ENCODE measurements at places on chromosomes 4 and X.

DNA sequence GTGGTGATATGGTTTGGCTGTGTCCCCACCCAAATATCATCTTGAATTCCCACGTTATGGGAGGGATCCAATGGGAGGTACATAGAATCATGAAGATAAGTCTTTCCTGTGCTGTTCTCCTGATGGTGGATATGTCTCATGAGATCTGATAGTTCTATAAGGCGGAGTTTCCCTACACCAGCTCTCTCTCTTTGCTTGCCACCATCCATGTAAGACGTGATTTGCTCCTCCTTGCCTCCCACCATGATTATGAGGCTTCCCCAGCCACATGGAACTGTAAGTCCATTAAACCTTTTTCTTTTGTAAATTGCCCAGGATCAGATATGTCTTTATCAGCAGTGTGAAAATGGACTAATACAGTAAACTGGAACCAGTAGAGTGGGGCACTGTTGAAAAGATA is 39.5 kb downstream of the HSD17B13 start:
- no peak for DNase-seq

DNA sequence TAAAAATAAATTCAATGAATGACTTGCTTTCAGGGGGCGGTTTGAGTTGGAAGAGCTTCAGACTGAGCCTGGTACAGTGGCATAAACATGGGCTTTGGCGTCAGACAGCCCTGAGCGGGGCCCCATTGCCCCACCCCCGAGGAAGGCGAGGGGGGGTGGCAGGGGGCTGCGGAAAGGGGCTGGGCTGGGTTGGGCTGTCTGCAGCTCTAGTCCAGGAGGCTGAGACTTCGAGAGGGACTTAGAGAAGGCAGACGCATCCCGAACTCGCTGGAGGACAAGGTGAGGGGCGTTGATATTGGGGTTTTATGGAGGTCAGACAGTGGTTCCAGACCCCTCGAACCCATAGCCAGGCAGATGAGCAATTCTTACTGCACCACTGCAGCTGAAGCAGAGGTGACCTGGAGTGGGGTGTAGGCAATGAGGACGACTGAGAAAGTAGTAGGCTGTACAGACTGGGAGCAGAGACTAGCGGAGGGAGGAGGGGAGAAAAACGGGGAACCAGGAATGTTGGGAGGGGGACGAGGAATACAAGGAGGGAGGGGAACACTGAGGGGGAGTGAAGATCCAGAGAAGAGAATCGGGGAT is at the start of gene MAGED2:
MAGED2 (plus strand) TSS at position 222 of the 585 bp plus-strand sequence. CDS start 1,587 bp downstream, outside the sequence.
- DNase-seq: no peak

DNA sequence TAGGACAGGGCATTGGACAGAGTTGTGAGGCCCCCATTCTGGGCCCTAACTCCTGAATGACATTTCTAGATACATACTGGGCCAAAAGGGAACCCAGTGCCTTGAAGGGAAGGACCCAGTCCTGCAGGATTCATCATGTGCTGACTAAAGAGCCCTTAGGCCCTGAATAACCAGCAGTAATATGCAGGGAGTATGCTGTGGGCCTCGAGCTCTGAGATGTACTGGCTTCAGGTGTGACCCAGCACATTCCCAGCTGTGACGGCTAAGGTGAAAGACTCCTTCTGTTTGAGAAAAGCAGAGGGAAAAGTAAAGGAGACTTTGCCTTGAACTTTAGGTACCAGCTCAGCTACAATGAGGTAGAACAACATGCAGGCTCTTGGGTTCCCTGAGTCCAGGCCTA is 138.2 kb upstream of the HUWE1 start:
- no peak for DNase-seq

DNA sequence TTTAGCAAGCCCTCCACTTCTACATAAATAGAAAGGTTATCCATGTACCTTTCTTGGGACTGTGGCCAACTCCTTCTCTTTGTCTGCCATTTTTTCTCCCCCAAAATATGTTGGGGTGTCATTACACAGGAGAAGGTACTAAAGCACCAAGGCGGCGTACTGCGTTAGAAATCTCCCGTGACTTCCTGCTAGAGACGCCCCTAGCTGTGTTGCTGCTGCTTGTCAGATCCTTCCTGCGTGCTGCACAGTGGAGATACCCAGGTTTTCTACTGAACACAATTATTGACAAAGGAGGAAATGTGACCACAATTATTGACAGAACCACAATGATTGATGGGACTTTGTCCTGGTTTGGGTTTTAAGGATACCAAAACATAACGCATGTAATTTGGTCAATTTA is 97.7 kb downstream of the EFHC2 start:
- DNase-seq: no peak

GRCh38 chr4:139458999-139459398 is 5.1 kb downstream of the RAB33B start:
- no peak for DNase-seq

- DNase-seq: no peak
Observed at GRCh38 chrX:153965406-153965805, 6.2 kb downstream of the HCFC1 start.

- no peak for DNase-seq
Observed at GRCh38 chr4:48222491-48222890, 47.1 kb downstream of the TEC start.

DNA sequence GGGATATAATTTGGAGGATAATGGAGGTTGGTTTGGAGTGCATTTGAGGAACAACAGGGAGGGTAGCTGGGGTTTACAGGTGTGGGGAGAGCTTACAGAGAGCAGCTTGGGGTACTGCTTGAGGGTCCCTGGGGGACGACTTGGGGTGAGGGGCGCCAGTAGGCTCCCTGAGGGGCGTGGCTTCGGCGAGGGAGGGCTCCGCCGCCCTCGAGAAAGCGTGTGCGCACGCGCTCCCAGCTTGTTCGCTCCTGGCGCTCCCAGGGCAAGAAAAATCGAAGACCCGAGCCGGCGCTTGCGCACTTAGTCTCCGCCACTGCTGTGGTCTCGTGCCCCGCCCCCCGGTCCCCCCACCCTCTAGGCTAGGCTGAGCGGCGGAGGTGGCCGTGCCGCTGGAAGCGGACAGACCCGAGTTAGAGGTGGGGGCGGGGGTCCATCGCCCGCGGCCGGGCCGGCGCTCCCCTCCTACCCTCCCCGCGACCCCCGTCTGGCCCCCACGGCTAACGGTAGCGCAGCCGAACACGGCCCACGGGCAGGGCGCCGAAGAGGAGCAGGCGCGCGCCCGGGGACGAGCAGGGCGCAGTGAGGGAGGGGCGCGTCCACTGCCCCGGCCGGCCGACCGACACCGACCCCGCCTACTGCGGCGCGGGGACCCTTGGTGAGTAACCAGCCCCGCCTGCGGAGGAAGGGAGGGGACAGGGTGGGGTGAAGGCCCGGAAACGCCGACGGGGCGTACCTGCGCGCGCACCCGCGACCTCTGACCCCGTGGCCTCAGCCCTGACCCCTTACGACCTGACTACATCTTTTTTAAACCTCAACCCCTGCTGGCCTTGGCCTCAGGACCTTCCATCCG is 5.4 kb upstream of the CCDC120 start:
- no peak for DNase-seq

DNA sequence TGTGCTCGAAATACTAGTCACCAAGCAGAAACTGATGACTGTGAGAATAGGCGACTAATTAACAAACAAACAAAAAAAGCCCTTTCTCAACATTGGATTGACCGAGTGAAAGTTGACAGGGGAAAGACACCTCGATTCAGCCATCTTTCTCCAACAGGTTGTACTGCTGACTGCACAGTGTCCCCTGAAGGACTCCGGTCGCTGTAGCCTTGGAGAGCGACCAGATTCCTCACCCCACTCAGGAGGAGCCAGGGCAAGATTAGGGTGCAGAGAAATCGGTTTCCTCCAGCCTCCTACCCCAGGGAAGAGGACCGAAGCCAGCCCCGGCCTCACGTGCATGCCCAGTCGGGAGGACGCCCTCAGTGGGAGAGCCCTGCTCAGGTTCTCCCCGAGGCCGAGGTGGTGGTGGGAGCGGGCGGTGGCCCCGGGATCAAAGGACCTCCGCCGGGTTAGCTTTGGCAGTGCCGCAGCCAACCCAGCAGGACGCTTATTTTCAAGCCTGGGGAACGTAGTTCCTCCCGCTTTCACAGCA is 1.1 kb upstream of the RAP1GDS1 start:
- DNase-seq: no peak

- DNase-seq: no peak
Observed at GRCh38 chr4:13533670-13534343, 10.5 kb downstream of the NKX3-2 start.

DNA sequence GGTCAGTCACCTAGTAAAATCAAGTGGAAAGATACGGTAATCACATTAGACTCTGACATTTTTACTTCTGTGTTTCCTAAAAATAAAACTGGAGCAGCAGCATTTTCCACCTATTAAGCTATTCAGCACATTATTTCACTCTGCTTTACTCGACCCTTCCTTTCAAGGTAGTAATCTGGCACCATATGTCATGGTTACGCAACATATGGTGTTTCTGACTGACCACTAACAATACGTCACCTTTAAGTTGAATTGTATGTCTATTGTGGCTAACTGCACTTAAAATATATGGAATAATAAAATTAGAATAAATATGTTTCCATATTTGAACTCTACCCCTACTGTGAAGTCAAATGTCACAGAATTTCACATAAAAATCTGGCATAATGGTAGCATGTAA is 168.8 kb downstream of the CDS1 start:
- DNase-seq: no peak

GRCh38 chrX:150308532-150309157 is 54.5 kb upstream of the MAMLD1 start:
- no peak for DNase-seq

DNA sequence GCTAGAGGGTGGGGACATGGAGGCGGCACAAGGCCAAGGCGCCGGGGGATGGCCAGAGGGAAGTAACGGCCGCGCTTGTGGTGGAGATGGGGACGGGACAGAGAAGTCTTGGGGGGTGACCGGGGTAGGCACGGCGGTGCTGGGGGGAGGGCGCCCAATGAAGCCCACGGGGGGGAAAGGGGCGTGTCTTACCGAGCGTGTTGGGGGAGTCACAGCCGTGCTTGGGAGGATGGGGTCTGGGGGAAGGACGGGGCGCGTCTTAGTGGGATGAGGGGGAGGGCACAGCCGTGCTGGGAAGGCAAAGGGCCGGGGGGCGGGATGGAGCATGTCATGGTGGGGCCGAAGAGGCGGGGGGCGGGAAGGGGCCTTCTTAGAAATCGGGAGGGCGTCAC is 952 bp downstream of the ARSD start:
- no peak for DNase-seq

DNA sequence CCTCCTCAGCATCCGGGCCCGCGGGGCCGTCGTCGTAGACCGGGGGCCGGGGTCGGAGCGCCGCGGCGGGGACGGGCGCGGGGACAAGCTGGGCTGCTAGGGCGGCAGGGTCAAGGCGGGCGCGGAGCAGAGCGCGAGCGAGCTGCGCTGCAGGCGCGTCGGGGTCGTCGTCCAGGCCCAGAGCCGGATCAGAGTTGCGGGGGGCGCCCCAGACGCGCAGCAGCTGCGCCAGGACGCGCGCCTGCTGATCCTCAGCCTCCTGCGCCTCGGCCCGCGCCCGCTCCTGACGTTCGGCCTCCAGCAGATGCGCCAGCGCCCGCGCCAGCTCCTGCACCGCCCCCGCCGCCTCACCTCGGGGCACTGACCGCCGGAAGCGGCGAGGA is 3.5 kb downstream of the PCSK1N start:
- DNase-seq: no peak

GRCh38 chr4:9685692-9686091 is 95.7 kb upstream of the DRD5 start:
- DNase-seq: no peak

DNA sequence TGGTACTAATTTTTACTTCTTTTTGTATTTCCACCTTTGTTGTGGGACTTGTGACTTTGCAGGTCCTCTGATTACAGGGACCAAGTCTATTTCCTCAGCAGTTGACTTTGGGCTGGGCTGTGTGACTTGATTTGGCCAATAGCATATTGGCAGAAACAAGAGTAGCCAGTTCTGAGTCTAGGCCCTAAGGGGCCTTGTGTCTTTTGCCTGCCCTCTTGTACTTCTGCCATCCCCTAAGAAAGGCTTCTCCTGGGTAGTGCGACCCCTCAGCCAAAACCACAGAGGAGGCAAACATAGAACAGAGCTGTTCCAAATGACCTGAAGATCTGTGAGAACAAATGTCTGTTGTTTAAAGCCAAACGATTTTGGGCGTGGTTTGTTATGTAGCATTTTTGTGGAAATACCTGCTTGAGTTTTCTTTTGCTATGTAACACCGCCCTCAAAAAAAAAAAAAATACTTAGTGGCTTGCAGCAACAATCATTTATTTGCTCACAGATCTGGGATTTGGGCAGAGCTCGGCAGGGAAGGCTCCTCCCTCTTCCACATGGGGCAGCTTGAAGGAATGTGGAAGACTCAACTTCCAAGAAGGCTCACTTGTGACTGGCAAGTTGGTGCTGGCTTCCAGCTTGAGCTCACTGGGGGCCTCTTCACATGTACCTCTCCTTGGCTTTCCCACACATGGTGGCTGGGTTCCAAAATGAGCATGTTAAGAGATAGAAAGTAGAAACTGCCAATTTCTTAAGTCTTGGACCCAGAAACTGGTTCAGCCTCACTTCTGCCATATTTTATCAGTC is 423.0 kb upstream of the CNKSR2 start:
- DNase-seq: no peak

GRCh38 chrX:39981946-39982345 is 115.8 kb downstream of the BCOR start:
- DNase-seq: no peak

- no peak for DNase-seq
Observed at GRCh38 chr4:153468587-153468986, 2.4 kb downstream of the TMEM131L start.

- no peak for DNase-seq
Observed at GRCh38 chr4:158760866-158761265, 8.0 kb upstream of the FNIP2 start.

DNA sequence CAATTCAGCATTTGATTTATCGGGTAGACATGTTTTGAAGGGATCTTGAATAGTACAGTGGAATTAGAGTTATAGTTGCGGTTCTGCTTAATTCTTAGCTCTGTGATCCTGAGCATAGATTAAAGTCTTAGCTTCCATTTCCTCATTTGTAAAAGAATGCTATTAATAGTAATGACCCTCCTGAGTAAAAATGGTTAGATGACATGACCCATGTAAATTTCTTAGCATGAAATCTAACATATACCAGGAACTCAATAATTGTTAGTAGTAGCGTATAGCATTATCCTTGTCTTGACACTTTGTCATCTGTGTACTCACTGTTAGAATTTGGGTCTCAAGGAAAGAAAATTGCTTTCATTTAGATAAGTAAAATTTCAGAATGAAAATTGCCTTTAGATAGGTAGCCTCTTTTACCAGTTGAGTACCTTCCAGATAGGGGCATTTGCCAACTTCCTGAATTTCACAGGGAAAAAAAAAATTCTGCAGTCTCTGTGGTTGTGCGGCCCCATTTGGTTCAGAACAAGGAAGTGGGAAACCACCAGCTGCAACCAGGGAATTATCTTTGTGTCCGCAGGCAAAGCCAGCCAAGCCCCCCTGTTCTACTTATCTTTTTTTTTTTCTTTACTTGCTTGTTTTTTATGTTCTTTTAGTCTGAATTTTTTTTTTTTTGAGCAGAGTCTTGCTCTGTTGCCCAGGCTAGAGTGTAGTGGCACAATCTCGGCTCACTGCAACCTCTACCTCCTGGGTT is 86.9 kb downstream of the TMEM164 start:
- DNase-seq: no peak
